Right hindlimb (tissue), 1 donor: ENCODE measurements at places on chromosomes 1 and 21.

GRCh38 chr21:17708522-17709265 lies 96.0 kb upstream of the BTG3 start:
- DNase-seq: no peak

DNA sequence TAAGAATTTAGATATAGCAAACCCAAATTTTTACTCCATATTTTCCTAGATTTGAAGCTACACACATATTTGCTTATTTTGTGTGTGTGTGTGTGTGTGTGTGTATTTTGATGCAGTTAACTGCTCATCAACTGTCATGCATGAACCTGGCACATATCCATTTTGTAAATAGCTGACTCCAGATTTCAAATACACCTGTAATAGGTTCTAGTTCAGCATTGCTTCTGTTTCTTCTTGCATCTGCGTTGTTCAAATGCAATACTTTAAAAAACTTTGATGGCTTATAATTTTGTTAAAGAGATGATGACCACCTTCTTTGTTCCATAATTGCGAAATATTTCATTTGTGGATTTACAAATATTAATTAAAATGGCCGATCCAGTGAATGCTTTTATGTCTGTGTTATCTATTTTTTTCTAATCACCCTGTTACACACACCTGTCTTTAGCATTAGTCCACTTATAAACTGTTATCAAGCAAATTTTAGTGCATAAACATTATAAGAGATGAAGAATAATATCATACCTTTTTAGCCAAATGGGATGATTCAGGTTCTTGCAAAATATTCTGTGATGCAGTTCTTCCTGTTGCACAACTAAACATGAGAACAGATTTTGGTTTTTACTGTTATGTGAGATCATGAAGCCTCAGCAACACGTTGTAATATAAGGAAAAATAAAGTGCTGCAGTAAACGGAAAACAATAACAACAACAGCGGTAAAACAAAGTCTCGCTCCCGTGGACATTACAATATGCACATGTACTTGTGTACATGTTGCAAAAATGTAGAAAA lies 12.7 kb upstream of the S100A11 start:
- DNase-seq: no peak

- no peak for DNase-seq
Observed at GRCh38 chr1:61202854-61203598, 120.7 kb downstream of the NFIA start.

DNA sequence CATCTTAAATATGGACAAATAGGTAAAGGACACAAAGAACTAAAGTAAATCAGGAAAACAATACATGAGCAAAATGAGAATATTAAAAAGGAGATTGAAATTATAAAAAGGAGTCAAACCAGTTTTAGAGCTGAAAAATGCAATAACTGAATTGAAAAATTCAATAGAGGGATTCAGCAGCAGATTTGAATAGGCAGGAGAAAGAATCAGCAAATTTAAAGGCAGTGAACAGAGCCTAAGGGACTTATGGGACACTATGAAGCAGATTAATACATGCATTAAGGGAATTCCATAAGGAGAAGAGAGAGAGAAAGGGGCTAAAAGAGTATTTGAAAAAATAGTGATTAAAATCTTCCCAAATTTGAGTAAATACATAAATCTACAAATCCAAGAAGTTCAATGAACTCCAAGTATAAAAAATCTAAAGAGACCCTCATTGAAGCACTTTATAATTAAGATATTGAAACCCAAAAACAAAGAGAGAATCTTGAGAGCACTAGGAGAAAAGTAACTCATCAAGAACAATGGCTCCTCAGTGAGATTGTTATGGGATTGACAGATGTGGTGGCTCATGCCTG lies 2.9 kb downstream of the CFAP107 start:
- DNase-seq: no peak

DNA sequence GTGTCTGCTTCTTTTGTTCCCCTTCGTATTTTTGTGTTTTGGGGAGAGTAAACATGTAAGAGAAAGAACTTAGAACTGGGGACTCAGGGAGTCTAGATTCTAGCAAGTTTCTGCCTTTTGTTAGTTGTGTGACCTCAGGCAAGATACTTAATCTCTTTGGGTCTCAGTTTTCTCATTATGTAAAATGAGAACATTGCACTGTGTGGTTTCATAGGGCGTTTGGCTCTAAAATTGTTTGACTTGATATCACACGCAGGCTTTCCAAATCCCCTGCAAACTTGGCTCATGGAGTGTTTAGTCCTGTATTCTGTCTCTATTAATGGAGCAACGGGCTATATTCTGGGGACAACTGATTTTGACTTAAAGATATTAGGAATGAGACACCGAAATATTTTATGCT lies 57.7 kb downstream of the NTNG1 start:
- DNase-seq: no peak

DNA sequence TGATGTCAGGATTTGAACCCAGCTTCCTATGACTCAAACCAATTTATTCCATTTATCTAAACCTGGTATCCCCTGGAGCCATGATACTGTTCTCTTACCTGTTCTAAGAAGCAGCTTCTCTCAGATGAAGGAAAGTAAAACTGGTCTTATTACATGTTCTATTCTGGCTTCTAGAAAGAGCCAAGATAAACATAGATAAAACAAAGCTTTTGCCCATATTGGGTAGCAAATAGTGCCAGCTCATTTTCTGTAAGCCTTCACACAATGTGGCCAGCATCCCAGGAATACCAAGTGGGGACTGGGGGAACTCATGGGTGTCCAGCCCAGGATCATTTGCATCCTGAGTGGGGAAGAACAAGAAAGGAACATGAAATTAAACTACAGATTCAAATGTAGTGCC lies 53.5 kb upstream of the EPHA8 start:
- DNase-seq: no peak

GRCh38 chr21:17416139-17416538 lies 96.7 kb upstream of the CXADR start:
- DNase-seq: no peak

- DNase-seq: no peak
Observed at GRCh38 chr1:147099192-147099591, 73.1 kb downstream of the PRKAB2 start.

- peak; percentile 69 for DNase-seq
Observed at GRCh38 chr1:207321790-207322645, 540 bp downstream of the CD55 start.

DNA sequence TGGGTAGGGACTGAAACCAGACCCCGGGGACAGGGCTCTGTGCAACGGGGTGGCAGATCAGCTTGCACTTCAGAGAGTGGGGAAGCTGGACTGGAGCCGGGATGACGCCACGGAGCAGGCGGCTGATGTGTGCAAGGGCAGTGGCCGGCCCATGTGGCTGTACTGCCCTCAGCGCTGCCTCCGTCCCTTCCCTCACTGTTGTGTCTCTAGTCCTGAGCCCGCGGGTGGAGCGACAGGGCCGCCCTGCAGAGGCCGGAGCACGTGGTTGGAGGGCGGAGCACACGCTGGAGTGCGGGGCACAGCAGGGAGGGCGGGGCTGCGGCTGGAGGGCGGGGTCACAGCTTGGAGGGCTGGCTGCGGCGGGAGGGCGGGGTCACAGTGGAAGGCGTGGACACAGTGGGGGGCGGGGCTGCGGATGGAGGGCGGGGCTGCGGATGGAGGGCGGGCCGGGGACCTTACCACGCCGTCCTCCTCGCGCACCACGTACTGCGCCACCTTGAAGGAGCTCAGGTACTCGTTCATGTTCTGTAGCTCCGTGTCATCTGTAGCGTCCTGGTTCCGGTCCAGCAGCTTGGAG lies 52.4 kb downstream of the CHD5 start:
- peak; percentile 73 for DNase-seq

DNA sequence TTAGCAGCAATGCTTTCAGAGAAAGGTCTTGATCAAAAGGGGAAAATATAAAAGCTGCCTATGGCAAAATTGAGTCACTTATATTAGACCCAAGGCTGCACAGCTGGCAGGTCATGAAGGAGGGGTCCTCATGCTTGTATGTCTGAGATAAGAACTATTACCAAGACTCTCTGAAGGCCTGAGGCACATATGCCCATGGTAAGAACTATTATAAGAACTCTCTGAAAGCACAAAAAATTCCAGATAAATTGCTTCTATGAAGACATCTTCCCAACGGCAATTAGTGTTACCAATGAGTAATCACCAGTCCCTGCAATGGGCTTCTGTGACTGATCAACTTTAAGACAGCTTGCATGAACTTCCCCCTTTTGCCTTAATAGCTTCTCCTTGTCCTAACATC lies 42.8 kb upstream of the LRIF1 start:
- DNase-seq: no peak

DNA sequence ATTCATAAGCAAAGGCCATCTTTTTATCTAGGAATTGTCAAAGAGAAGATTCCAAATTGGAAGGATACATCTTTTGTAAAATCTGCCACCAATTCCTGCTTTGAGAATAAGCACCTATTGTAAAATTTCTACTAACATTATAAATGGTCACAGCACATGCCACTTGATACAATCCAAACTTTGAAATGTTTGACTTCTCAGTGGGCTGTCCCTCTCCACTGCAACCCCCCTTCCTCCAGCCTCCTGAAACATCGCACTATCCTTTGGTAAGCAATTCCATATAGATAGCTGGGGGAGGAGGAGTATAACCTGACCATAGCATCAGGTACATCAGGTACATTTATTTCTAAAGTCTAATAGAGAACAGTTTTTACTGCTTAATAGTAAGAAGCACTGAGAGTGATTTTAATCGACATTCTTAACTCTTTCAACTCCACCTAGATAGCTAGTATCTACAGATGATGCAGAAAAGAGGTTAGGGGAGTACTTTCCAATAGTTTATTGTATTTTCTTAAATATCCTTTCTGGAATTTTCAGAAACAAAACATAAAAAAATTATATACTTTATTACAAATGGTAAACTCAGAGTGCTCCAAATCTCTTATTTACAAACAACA lies 2.9 kb downstream of the JUN start:
- DNase-seq: no peak

DNA sequence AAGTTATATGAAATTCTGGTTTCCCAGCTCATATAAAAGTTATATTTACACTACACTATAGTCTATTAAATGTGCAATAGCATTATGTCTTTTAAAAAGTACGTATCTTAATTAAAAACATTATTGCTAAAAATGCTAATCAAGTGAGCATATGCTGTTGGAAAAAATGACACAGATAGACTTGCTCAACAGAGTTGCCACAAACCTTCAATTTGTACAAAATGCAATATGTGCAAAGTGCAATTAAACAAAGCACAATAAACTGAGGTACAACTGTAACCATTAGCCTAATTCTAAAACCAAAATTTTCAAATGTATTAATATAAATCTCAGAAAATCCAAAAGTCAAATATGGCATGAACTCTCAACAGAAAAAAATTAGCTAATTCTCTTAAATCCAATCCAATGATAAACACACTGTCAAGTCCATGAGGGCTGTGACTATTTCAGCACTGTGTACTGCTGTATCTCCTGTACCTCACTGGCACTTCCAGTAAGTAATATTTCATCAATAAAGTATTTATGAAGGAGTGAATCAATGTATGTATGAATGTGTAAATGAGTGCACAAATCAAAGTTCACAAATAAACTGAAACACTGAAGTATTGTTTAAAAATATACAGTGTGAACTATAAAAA lies 116.3 kb downstream of the AKT3 start:
- DNase-seq: no peak

DNA sequence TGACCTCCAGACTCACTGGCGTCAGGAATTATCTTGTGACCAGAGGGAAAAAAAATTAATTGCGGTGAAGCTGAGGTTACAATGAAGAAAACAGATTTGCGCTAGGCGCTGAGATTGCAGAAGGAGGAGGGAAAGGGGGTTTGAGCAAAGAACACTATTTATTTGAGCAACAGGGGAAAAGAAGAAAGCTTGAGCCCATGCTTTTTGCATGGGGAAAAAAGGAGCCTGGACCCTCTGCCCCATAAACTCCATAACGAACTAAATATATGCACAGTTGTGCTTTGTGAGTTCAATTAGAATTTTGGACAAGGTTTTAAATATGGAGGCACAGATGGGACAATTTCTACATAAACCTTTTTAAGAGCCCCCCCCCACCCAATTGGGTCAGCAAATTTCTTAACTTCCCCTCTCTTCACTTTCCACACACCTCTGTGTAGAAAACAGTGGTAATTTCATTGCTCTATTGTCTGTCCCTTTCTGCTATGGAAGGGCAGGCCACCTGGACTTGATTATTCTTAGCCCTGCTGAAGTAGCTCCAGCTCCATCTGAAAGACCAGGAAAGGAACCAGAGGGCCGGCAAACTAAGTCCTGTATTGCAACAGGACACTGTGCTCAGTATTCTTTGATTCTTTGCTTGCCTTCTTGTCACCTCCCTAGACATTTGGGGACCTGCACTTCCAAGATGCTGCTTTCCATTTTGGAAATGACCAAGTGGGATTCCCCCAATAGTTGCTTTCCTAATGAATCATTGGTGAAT lies 862 bp upstream of the ID3 start:
- DNase-seq: no peak

- no peak for DNase-seq
Observed at GRCh38 chr1:28540651-28541050, 12.2 kb upstream of the TRNAU1AP start.

DNA sequence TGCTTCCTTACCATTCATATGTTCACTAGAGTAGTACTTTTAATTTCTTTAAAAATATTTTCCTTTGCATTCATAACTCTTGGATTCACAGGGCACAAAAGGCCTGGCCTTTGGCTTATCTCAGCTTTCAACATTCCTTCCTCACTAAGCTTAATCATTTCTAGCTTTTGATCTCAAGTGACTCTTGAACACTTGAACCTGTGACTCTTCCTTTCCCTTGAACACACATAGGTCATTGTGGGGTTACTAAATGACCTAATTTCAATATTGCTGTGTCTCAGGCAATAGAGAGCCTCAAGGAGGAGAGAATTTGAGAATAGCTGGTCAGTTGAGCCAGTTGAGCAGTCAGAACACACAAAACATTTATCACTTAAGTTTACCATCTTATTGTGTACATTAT lies 49.9 kb downstream of the COL11A1 start:
- no peak for DNase-seq

DNA sequence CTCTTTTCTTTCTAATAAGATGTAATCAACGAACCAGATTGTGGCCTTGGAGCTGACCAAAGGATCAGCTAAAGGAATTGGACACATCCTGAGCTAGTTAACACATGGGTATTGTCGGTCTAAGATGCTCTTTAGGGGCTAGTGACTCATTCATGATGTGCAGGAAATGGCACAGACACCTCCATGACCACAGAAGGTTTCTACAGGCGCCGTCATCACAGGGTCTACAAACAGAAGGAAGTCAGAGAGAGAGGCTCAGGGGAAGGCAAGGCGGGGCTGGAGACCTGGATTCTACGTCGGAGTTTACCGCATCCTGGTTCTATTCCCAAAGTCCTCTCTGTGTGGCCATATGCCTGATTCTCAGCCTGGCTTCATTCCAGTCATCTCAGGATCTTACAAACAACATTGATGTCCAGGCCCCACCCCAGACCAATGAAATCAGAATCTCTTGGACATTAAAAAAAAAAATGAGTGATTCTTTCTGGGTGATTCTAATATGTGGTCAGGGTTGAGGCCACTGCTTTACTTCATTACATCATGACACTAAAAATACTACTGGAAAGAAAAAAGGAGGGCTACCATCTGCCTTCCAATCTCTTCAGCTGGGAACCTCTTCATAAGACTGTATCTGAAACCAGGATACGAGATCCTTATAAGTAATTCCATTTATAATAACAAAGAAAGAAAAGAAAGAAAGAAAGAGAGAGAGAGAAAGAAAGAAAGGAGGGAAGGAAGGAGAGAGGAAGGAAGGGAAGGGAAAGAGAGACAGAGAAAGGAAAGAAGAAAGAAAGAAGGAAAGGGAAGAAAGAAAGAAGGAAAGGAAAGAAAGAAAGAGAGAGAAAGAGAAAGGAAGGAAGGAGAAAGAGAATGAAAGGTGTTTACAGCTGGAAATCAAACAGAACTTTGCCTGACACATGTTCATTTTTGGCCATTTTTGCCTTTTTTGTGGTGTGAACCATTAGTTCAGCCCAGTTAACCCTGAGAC lies 11.6 kb upstream of the KCNJ15 start:
- DNase-seq: no peak
